DMS79 treated with DMSO at 0.1 percent for 48 hours (cell line): ENCODE measurements at places on chromosomes 11 and 22.

DNA sequence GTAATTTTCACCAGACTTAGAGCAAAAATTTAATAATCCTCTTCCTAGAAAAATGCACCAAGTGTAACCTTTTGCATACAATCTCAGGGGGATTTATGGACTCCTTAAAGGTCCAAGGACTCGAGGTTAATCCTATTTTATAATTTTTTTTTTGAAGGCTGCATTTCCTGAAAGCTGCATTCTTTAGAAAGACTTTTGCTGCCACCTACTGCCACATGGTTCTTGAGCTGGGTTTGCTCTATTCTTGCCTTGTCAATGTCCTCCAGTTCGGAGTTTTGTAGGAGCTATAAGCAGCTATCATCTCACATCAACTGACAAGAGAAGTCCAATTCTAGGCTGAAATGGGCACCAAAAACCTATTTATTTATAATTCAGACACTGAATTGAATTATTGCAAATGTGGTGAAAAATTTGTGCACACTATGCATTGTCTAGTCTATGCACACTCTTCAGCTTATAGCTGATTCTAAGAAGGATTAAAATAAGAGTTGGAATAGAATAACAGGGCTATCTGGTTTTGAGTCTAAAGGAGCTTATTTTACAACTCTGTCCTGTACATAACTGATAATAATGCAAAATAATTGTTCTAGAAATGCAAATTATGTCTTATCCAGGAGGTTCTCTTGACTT lies 31.3 kb downstream of the TRAF6 start:
- DNase-seq: peak; percentile 70

DNA sequence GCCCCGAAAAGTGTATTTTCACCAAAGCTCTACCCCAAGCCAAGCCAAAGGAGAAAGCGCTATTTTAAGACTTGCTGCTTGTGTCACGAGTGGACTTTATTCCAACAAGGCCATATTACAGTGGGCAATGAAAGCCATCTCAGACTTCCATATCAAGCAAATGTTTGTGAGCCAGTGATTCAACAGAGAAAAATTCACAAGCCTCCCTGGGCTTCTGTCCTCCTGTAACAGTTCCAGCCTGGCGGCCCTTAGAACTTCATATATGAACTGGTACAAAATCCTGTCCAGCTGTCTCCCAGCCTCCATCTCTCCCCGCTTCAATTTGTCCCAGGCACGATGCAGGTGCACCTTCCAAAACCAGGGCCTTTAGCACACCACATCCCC lies 11.2 kb downstream of the LARGE1 start:
- DNase-seq: no peak

GRCh38 chr22:28208036-28208435 lies 289.0 kb upstream of the PITPNB start:
- no peak for DNase-seq

GRCh38 chr11:13343931-13344717 lies 66.5 kb downstream of the BMAL1 start:
- DNase-seq: peak; percentile 86

DNA sequence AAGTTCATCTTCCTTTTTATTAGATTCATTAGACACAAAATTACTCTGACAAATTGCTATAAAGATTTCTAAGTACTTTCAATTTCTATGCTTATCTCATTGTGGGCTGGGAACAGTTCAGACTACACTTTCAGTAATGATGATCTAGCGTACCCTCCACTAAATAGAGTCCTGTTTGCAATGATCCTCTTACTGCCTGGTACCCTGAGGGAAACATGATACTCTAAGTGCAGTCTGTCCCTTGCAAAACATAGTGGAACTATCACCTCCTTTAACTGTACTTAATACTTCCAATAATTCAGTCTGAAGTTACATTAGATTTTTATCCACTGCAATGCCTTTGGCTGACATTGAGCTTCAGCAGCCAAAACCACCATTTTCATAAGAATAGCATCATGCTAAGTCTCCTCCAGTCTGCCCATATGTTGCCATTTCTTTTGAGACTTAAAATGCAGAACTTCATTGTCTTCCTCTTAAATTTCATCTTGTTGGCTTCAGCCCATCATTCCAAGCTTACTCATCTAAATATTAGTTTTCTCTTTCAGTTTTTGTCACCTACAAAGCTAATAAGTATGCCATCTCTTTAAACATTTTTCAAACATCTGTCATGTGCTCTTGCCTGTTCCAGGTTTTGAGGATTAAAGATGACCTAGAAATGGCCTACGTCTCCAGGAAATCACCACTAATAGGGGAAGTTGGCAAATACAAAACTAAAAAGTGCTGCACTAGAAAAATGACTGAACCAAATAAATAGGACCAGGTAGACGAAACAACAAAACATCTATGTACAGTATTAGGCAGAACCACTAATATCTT lies 55.5 kb downstream of the PAK1 start:
- DNase-seq: no peak
